ENCODE measurements at places on chromosomes 4 and X.
A peak's percentile ranks its signal among the peaks of the same experiment; 100 is the strongest.

GRCh38 chrX:51395810-51396728 is 63.4 kb downstream of the NUDT10 start:
- peak; percentile 57 for DNase-seq

DNA sequence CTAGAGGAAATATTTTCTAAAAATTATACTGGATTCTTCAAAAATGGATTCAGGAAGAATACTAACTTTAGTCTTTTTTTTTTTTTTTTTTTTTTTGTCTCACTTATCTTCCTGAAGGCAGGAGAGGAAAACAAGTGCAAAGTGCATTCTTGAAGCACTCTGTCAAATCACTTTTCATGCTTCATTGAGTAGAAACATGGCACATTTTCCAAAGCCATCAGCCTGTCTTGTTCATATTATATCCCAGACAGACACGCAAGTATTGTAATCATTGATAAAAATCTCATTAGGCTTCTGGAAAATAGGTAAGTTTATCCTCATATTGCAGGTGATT is 1.2 kb downstream of the BBS12 start:
- no peak for DNase-seq

- DNase-seq, result no peak
Observed at GRCh38 chrX:39528161-39528916, 569.4 kb downstream of the BCOR start.

DNA sequence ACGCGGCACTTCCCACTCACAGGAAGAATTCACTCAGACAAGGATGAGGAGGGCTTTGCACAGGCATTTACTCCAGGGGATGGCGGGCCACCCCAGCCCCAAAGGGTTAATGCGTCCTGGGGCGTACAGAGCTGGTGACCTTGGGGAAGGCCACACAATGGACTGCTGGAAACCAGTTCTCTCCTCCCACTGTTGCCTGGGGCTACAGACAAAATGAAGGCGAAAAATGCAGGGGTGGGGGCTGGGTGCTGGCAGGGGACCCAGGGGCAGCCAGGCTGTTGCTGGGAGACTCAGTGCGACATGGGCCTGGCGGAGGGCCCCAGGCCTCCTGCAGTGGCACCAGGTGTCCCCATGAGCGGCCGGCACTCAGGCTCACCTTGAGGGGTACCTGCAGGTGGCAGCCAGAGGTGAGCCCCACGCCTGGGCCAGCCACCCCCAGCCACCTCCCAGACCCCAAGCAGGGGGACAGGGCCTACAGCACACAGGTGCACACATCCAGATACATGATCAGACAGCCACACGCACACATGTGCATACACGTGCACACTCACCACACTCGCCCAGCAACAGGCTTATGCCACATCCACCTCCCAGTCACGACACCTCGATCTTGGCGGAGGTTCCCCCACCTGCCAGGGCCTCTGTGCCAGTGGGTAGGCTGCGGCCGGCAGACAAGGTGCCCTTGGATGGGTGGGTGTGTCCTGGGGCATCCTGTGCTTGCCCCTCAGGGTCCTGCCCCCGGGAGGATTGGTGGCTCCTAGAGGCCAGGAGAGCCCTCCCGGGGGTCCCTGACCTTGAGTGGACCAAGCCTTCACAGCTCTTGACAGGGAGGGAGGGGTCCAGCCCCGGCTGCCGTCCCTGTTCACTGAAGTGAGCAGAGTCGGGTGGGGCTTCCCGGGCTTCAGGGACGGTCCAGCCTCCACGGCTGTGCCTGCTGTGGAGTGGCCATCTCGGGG is 13.1 kb downstream of the NAT8L start:
- DNase-seq, result no peak

- no peak for DNase-seq
Observed at GRCh38 chrX:22121161-22121560, 89.0 kb downstream of the PHEX start.

DNA sequence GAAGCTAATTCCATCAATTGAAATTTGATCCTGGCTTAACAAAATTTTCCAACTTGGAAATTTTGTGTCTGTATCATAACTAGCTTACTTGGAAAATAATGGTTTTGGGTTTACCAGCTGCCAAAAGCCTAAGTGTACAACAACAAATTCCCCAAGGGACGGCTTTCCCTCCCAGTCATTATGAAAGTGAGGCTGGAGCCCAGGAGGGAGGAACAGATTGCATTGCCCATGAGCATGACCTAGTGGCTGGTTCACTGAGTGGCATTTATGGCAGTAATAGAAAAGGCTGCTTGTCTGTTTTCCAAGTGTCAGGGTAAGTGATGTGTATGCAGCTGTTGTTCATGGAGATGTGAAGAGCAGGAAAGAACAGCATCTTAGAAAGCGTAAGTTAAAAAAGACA is 70.8 kb upstream of the HHIP start:
- DNase-seq, result no peak

- DNase-seq, result no peak
Observed at GRCh38 chrX:16491461-16491860, 158.5 kb upstream of the S100G start.

- DNase-seq, result peak; percentile 8
Observed at GRCh38 chr4:85522836-85523235, 47.9 kb downstream of the ARHGAP24 start.

DNA sequence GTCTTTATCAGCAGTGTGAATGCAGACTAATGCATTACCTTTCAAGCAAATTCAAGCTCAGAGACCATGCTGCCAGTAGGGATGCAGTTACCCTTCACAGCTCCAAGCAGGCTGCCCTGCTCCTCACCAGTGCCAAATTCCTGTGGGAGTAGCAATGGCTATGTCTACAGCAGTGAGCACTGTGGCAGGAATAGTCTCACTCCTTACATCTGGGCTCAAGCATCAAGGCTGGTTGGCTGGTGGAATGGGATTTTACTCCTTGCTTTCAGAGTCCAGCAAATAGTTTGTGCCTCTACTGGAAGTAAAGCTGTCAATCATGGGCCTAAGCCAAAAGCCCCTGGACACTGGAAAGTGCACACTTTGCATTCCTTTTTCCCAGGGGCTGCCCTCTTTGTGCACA is 1030.8 kb downstream of the SH3BGRL start:
- no peak for DNase-seq

DNA sequence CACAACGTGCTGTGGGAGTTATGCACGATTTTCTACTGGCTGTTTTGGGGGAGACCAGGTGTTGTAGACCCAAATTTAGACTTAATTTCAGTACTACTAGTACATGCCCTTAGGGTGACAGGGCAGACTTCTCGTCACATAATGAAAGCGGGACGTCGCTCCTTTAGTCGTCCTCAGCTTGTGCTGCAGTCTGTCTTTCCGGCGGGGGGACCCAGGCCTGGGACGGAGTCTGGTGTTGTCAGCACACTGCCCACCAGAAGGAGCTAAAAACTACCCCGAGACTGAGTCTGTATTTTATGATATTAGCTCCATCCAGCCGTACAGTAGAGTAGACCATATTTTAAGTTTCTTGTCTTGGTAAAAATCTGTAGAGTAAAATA is 35.5 kb downstream of the NOP14 start:
- no peak for DNase-seq

DNA sequence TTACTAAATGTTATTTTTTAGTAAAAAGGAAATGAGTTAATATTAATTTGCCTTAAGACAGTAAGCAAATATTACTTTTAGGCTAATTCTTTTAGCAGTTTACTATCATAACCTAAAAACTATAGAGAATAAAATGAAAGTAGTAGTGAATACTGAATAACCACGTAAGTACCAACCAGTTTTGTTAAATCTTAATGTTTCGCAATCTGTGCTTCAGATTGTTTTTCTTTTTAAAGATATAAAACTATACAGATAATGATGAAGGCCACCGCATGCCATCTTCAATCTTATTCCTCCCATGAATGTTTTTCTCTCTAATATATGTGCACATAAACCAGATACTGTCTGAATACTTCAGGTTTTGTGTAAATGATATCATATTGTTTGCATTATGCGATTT is 6.0 kb downstream of the RRH start:
- DNase-seq, result no peak

DNA sequence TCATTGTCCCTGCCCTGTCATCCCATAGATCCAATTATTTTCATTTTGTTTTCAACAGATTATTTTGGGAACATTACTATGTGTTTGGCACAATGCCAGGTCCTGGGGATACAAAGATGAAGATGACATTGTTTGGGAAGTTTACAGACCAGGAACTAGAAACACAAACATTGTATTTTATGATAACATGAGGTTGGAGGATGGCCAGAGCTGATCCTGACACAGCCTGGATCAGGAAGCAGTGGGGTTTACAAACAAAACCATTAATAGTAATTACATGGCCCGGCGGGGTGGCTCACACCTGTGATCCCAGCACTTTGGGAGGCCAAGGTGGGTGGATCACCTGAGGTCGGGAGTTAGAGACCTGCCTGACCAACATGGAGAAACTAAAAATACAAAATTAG is 29.9 kb downstream of the CLRN2 start:
- DNase-seq, result no peak

DNA sequence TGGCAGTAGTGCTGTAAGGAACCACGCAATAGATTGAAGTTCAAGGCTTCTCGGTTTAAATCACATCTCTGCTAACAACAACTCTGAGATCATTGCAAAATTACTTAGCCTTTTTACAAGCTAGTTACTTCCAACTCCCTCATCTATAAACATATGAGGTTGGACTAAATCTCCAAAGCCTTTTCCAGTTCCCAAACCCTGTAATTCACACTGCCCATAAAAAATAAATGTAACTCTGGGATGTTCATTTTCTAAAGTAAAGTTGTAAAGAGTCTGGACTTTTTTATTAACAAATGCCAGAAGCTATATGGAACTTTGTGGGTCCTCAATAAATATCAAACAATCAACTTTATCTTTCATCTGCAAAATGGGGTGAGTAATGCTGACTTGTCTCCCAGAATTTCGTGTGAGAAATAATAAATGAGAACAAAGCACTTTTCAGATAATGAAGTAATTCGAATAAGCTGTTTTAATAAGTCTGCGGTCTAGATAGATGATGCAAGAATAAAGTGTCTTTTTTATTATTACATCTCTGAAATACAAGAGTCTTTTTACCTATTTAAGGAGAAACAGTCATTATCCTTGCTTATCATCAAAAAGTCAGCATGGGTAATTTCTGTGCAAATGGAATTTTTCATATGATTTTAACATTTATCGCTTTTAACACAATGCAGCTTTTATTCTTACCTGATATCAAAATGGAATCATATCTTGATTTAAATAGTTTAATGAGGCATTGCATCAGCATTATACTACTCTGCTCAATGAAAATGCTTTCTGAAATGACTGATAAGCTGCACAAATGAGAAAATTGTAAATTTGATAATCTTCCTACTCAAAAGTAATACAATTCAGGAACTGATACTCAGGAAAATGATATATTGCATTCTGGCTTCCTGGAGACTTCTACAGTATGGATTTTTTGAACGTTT is 252.6 kb downstream of the BANK1 start:
- DNase-seq, result no peak

DNA sequence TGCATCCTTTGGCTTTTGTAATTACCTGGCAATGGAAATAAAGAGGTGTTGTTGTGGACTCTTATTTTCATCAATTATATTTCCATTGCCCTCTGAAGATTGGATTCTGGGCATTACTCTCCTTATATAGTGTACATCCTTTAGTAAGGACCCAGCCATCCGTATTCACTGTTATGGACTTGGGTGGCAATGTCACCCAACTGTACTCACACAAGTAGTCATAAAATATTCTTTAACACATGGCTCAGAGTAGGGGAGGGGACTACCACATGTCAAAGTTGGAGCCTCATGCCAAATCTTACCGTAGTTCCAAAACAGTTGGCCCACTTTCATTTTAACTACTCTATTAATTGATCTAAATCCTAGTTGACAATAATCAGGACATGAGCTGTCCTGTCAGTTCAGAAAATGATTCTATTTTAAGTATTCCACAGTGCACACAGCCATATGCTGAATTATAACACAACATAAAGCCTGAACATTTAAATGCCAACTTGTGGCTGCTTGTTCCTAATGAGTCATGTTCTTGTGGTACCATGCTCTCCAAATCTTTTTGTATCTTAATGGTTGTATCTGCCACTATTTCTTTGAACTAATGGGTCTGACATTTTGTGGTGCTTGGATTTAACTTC is 4.9 kb downstream of the FRAS1 start:
- DNase-seq, result no peak

- DNase-seq, result no peak
Observed at GRCh38 chr4:40940317-40940741, 190.6 kb downstream of the NSUN7 start.

GRCh38 chrX:55109306-55109705 is 20.5 kb downstream of the PAGE2 start:
- no peak for DNase-seq

DNA sequence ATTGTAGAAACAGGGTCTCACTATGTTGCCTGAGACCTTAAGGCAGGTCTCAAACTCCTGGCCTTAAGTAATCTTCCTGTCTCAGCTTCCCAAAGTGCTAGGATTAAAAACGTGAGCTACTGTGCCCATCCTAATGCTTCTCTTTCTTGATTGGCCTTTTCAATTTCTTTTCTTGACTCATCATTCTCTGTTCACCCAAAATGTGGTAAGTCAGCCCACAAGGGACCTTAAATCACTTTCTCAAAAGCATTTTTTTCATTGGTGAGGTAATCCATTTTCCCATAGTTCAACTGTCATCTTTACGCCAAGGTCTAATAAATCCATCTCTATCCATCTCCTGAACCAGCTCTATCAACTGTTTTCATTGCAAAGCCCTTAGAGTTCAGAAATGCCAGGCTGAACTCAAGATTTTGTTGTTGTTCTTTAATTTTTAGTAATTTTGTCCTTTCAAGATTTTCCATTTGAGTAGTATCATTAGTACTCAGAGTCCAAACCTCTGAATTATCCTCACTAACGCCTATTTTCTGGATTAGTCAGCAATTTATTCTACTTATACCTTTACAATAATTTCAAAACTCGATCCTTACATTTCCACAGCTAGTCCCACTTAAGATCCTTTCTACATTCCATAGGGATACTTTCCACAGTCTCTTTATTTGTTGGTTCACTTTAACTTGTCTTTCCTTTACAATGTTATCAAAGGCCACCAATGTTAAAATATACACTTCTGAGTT is 528.6 kb downstream of the IL15 start:
- DNase-seq, result no peak

DNA sequence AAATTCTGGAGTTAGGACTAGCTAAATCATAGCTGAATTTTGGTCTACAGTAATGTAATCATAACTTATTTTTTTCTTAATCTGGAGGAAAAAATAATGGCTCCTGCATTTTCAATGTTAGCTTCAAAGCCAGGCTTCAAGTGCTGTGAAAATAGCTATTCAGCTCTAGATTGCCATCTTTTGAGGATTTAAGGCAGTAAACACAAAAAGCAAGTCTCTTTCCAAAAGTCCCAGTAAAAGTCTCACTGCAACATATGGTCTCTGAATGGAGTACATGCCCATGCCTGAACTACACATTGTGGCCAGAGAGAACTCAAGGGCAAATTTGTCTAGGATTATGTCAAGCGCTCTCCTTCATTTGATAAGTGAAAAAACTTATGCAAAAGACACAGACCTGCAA is 720.9 kb downstream of the FSTL5 start:
- no peak for DNase-seq

DNA sequence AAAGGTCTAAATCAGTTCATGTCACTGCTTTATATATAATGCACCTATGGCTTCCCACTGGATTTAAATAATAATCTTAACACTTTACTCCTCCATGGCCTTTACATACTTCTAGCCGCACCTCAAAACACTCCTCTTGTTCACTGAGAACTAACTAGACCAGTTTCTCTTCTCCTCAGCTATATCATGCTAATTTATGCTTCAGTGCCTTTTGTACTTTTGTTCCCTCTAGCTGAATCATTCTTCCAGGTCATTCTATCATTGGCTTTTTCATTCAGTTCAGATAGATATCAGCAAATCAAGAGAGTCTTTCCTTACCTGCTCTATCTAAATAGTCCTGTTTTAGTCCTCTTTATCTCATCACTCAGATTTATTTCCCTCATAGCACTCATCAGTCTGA is 64.2 kb downstream of the TET2 start:
- no peak for DNase-seq

GRCh38 chrX:36581030-36581429 is 427.1 kb upstream of the FAM47C start:
- DNase-seq, result no peak

Measured in urothelium cell line (cell line).